ENCODE measurements at places on chromosomes 2 and 18.

DNA sequence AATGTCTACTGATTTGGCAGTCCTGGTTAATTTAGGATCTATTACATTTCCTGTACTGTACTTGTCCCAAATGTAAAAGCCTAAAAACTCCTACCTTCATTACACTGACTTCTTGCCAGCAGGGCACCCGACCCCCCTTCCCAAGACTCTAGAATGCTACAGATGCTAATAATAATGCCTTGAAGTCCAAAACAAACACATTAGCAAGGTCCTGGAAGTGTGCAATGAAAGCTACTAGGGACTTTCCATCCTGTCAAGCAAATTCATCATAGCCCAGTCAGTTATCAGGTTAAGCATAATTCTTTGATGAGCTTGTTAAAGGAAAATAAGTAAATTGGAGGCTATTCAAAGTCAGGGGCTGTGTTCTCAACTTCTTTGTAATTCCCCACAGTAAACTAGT lies 115.3 kb upstream of the RBBP8 start:
- no peak for DNase-seq

DNA sequence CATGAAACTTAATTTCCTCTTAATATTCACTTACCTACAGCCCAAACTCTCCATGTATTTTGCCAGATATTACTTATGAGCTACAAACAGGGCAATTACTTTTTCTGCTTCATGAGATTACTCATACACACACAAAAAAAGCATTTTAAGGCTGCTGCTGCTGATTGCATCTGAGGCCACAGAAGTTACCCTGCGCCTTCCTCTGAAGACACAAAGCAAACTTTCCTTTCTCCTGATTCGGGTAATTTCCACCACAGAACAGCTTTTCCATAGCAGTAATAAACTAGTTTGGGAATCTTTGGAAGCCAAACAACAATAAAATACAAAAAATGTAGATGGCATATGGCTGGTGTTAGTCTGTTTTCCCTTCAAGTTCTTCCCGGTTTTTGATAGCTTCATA lies 6.2 kb downstream of the TTC32 start:
- DNase-seq: peak; percentile 61

DNA sequence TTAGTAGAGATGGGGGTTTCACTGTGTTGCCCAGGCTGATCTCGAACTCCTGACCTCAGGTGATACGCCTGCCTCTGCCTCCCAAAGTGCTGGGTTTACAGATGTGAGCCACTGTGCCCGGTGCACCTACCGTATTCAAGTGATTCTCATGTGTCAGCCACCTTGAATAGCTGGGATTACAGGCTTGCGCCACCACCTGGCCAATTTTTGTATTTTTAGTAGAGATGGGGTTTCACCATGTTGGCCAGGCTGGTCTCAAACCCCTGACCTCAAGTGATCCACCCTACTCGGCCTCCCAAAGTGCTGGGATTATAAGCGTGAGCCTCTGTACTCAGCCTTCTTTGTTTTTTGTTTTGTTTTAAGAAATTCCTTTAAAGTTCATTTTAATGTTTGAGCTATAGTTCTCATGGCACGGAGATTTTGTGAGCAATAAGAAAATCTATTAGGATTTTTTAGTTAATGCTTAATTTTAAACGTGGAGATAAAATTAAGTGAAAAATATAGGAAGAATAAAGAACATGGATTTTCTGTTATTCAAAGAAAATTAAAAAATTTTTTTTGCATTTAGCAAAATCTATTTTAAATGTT lies 242.6 kb downstream of the PHLPP1 start:
- peak; percentile 69 for DNase-seq

DNA sequence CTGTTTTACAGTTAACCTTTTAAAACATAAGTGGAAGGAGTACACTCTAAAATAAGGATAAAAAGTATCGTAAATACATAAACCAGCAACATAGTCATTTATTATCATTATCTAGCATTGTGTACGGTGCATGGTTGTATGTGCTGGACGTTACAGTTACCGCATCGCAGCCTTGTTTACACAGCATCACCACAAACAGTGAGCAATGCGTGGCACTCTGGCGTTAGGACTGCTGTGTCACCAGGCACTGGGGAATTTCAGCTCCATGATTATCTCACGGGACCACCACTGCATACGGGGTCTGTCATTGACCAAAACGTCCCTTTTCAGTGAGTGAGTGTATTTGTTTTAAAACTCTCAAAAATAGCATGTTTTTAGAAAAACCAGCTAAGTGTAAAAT lies 103.0 kb upstream of the SNTG2 start:
- no peak for DNase-seq

DNA sequence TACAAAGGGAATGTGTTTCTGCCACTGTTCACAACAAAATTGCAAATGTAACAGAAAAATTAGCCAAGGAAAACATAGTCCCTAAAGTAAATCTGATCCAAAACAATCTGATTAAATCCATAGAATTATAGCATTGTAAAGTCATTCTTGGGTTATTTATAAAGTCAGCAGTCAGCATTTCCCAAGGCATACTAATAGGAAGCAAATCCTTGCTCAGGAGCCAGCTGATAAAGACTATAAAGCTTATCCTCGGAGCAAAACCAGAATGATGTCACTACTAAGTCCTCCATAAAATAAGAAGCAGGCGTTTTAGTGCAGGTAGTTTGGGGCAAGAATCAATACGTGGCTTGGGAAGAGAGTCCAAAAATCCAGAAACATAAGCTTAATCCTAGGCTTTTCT lies 67.3 kb upstream of the CSRNP3 start:
- no peak for DNase-seq

DNA sequence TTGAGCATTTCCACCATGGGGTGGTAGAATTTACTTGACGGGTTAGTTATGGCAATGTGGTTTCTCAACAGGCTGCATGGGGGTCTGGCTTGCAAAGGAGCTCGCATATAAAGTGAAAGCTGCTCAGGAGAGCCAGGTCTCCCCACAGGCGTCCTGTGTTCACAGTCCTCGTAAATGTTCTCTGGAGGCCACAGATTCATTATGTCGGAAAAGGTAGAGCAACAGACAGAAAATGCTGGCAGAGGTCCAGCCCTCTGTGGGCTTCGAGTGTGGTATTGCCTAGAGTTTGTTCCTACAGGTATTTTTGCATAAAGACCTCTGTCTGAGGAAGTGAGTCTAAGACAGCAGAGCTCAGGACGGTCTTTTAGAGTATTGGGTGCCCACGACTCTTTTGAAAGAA lies 96.4 kb downstream of the CDCA7 start:
- DNase-seq: no peak

- DNase-seq: no peak
These were observed 3.1 kb upstream of the SP5 start for GRCh38 chr2:170711774-170712652.

DNA sequence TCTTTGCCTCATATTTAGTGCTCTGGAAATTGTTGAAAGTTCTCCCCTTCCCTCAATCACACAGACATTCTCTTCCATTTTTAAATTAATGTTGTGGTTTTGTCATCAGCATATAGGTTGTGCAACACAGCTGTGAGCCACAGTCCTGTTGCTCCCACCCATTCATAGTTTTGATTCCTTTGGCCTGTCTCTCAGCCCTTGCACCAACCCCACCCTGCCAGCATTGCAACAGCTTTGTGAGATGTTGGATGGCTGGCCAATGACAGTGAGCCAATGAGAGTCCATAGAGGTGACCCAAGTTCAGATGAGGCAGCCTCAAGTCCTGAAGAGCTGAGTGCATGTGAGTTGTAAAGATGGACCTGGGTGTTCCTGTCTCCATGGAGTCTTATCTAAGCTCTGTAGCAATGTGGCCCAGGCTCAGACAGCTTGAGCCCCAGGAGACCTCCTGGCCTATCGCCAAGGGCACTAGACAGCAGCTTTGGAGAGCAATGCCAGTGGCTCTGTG lies 775.5 kb downstream of the RNF144A start:
- DNase-seq: peak; percentile 45

GRCh38 chr2:200168641-200169555 lies 137.6 kb upstream of the SPATS2L start:
- DNase-seq: no peak

GRCh38 chr2:178863130-178863855 lies 56.1 kb upstream of the TTN start:
- no peak for DNase-seq

DNA sequence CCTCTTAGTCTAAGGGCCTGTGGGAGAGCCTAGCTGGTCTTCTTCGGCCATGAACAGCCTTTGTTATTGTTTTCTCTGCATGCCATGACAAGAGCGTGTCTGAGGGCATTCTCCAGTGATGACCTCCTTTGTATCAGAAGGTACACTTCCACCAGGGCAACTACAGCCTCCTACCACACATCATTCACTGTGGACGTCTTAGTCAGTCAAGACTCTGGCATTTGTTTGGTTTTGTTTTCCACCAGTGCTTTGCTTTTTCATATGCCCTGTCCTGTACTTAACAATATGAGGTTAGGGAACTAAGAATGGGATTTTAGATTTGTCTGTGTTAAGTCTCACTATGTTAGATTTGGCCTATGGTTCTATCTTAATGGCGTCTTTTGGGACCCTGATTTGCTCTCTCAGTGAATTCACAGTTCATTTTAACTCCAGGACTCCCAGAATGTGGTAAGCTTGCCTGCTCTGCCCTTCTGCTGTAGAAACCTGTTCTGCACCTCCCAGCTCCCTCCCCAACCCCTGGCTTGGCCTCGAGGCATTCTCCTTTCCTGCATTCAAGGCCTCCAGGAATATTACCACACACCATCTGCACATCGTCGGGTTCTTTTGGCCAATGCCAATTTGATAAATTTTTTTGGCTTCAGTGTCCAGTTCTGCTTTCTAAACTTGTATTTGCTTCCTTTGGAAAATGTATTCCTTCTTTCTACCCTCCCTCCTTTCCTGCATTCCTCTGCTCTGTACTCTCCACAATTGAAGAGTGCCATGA lies 42.8 kb upstream of the IL1R1 start:
- no peak for DNase-seq

- DNase-seq: no peak
These were observed 80.7 kb downstream of the CCBE1 start for GRCh38 chr18:59616501-59616900.

DNA sequence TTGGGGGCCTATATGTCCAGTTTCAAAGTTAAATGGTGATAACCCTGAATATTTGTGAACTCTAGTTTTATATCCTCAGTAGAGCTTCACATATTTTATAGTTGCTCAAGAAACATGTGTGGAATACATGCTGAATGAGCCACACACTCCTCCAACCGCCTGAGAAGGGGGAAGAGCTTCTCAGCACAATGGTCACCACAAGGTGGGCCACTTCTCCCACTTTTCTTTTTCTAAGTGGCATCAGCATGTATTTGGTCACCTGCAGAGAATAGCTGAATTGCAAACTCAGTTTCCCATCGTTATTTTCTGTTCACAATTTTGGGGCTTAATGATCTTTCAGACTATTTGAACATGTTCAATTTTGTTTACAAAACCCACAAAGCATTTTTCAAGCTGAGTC lies 340.5 kb downstream of the PARD3B start:
- DNase-seq: no peak

DNA sequence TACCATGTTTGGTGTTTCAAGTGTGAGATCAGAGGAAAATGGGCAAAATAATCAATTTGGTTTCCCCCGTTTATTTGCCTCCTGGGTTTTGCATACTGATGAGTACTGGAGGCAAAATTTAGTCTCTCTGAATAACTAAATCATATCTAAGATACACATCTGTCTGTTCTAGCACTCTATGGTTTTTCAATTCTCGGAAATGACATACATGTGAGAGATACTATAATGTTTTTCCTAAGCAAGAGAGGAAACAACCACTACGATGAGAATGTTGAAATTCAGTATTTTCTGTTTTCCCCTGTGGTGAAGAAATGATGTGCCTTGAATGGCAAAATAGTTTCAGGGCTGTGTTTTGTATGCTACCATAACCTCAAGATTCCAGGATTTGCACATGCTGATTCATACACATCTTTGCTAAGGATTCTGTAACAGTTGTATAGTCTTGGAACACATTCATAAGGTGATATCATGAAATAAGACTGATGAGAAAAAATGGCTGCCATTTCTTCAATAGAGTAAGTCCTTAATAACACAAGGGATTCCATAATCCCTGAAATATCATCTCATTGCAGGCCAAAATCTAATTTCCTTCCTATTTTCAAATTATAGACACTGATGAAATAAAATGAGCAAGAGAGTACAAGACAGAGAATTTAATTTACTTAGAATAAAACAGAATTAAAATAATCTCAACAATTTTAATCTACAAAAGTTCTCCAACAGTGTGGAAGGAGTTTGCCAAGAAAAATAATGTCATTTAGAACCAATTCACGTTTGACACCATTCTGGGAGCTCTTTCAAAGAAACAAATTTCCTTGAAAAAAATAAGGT lies 316.6 kb downstream of the FIGN start:
- DNase-seq: no peak

GRCh38 chr18:58805467-58806187 lies 59.0 kb upstream of the ZNF532 start:
- no peak for DNase-seq

Measured in activated CD4-positive, alpha-beta T cell treated with anti-CD3 and anti-CD28 coated beads, Interleukin-10, Interleukin-2, amounts not matched to agents 100 ng/mL and 50 ng/mL, durations not matched to agents 16 hours and 8 hours (primary cell).